ENCODE measurements at places on chromosomes 7 and 10.

DNA sequence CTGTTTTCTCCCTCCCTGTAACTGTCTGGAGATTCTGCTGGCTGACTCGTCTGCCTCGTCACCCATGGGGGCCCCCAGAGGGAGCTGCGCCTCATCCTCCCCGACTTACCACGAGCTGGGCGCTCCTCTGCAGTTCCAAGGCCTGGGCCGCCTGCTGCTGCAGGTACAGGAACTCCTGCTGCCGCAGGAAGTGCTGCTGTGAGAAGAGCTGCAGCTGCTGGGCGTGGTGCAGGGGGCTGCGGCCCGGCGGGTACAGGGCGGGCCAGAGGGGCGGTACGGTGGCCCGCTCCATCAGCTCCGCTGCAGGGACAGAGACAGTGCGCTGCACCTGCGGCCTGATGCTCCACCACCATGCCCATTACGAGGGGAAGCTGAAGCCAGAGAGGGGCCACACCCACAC lies 47.7 kb downstream of the TNRC18 start:
- DNase-seq = no peak

DNA sequence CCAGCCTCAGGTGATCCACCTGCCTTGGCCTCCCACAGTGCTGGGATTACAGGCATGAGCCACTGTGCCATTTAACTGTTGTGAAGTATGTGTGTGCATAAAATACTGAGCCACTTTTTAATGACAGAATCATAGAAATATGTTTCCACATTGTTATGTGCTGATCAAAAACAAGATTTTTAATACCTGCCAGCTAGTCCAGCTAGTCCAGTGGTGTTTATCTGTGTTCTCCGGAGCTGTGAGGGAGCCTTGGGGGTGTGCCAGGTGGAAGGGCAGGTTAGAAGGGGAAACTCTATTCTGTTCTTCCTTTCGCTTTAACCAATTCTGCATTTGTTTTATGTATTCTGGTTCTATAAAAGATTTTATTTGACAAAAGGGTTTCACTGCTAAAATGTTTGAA lies 7.0 kb downstream of the FAM221A start:
- no peak for DNase-seq

DNA sequence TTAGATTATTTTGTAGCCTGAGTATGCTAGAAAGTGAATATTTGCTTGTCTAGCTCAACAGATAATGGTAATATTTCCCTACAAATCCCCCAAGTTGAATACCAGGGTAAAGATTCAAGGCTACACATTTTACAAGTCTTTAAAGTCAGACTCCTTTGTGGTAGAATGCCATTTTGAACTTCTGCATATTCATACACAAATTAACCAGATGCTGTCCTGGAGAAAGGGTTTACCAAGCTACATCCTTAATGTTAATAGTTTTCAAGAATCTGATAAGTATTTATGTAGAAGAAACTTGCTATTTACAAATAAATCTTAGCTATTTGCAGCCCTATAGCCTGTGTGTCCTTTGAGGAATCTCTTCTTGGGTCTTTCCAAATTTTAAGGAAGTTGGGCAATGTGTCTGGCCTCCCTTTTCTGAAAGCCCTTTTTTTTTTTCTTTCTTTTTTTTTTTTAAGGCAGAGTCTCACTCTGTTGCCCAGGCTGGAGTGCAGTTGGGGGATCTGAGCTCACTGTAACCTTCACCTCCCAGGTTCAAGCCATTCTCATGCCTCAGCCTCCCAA lies 82.6 kb downstream of the CPEB3 start:
- no peak for DNase-seq

DNA sequence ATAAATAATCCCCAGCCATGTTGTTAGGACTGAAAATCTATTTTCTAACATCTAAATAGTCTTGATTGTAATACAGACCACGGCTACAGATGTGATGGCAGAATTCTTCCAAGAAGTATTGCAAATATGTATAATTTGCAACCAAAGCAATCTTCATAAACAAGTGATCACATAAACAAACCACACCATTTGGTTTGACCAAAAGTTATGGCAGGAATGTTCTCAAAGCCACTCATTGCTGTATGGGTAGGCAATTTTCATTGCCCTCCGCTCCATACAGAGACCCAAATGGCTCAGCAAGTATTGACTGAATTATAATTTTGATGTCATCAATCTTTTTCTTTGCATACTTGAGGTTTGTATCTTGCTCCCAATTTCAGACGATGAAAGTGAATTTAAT lies 19.0 kb upstream of the RHOBTB1 start:
- no peak for DNase-seq

- no peak for DNase-seq
These were observed 3.1 kb downstream of the RGS10 start for GRCh38 chr10:119539359-119539825.

- DNase-seq = no peak
These were observed 16.3 kb upstream of the SLC29A4 start for GRCh38 chr7:5266191-5267028.

GRCh38 chr7:121105262-121105661 lies 116.8 kb downstream of the CPED1 start:
- no peak for DNase-seq

All from right hindlimb (tissue), 1 donor.